ENCODE measurements at places on chromosomes 6 and 20. TPM values are rescaled to one million over a fixed set of nuclear protein-coding genes. Genes with fewer than 3 reads are reported as not detected.

DNA sequence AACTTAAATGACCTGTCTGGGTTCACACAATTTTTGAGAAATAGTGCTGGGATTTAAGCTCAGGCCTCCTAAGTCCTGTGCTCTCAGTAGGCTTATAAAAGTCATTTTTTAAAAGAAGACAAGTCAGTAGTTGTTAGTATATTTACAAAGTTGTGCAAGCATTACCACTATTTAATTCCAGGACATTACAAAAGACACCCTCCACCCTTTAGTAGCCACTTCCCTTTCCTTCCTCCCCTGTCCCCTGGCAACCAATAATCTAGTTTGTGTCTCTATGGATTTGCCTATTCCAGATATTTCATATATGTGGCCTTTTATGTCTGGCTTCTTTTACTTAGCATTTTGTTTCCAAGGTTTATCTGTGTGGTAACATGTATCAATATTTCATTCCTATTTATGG, 37.6 kb downstream of the HMGN3 start:
- DNase-seq, result no peak

GRCh38 chr6:36912030-36912454, 26.3 kb downstream of the C6orf89 start:
- DNase-seq, result no peak

- no peak for DNase-seq
These were observed 1.9 kb downstream of the PTK7 start for GRCh38 chr6:43077981-43078511.

DNA sequence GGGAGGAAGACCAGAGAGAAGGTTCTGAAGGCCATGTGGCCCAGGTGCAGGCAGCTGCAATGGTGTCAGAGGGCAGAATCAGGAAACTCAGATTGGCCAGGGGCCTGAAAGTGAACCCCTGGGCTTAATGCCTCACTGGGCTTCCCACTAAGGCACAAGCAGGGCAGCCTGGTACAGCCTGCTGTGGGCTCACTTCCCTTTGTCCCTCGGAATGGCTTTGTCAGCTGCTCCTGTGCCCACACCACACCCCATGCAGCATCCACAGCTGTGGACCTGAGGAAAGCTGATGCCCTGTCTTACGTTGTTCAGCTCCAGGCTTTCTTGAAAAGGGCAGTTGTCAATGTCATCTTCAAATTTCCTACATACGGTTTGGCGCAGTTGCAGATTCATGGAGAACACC, 2.4 kb downstream of the CST9 start:
- no peak for DNase-seq

DNA sequence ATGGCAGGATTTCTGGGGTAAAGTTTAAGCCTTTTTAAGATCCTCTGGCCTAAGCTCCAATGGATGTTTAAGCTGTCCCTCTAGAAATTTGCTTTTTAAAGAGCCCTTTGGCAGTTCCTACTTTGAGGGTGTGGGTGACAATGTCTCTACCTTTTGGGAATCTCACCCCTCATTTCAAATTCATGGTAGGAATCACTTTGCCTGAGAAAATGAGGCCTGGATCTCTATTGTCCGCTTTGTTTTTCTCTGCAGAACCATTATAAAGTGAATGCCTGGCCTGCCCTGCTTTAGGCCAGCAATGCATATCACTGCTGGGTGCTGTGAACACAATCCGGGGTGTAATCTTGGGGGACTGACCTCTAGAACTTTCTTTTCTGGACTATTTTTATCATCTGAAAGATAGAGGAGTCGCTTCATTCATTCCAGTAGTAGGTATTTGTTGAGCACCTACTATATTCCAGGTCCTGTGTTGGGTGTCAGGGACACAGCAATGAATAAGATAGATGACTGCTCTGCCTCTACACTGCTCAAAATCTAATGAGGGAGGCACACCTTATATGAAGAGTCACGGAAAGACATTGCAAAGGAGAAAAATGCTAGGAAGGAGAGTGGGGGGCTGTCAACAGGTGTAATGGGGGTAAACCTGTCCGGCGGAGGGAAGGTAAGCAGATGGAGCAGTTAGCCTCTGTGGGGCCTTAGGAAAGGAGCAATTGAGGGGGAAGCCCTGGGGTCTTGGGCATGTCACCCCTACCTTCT, 8.6 kb upstream of the COMMD7 start:
- no peak for DNase-seq

GRCh38 chr6:8446391-8446790, 11.0 kb upstream of the SLC35B3 start:
- DNase-seq, result no peak

Gene NKX2-4
- polyA plus RNA-seq, result not detected
